ENCODE measurements at places on chromosomes 4 and X.
A peak's percentile ranks its signal among the peaks of the same experiment; 100 is the strongest.

DNA sequence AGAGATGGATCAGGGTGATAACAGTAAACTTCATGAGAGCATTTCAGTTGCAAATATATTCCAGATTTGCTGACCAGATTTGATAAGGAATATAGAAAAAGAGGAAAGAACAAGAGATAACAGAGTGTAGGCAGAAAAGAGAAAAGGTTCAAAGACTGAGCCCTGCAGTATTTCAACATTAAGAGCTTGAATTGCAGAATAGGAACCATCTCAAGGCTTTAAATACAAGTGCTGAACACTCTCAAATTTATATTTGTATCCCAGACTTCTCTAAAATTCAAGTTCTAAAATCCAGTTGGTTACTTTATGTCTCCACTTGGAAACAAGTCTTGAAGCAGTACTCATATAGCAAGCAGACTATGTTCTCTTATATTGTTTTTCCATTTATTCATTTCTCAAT lies 9.7 kb upstream of the MYOZ2 start:
- no peak for DNase-seq

GRCh38 chrX:31508338-31508737 lies 436.5 kb upstream of the FTHL17 start:
- DNase-seq = no peak

DNA sequence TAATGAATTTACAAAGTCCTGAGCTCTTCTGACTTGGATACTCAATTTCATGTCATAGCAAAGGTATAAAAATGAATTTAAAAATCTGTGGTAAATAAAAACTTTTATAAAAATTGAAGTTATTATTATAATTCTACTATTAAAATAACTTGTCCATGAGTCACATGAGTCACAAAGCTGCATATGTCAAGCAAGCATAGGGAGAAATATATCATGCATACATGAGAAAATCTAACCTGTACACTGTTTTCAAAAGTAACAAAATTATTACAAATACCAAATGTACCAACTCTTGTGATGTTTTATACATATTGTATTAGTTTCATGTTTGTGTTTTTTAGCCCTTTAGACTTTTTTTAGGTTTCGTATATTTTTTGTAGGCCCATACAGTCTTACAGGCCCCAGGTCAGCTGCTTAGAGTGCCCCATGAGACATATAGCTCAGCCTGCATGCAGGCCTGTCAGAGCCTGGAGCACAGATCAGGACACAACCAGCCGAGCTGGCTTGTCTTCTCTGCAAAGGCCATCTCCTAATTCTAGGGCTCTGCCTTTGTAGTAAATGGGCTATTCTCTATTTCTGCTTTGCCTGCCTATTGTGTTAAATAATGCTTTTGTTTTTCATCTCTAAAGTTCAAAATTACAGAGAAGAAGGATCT lies 818.7 kb upstream of the TENM3 start:
- DNase-seq = no peak

DNA sequence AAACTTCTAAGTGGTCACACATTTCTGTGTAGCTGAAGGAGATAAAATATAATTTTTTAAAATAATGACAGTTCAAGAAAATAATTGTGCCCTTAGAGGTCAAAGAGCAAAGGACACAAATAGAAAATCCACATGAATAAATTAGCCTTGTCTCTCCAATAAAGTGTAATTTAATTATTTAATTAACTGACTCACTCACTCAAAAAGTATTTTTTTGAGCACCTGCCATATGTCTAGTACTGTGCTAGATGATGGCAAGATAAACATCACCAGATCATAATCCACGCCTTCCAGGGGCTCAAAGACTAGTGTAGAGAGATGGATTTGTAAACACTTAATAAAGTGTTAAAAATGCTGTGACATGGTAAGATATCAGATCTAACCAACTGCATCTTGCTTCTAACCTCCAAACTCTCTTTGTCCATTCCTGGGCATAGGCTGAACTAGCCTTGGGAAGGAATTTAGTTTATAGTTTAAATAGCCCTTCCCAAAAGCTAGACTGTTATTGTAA lies 112.5 kb downstream of the SCLT1 start:
- no peak for DNase-seq

DNA sequence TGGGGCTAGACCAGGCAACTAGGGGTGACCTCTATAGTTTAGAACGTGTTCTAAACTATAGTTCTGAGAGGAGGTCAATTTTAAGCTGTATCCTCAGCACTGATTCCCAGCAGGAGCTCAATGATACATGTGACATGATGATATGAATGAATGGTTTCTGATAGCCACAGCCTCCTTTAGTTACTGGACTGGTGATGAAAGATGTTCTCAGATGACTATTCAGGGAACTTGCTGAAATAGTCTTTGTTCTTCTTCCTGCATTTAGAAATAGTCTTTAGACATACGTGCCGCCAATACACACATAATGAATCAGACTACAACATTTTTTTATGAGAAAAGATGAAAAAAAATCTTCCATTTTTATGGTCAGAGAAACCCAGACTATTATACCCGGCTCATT lies 116.3 kb upstream of the TMEM150C start:
- no peak for DNase-seq

DNA sequence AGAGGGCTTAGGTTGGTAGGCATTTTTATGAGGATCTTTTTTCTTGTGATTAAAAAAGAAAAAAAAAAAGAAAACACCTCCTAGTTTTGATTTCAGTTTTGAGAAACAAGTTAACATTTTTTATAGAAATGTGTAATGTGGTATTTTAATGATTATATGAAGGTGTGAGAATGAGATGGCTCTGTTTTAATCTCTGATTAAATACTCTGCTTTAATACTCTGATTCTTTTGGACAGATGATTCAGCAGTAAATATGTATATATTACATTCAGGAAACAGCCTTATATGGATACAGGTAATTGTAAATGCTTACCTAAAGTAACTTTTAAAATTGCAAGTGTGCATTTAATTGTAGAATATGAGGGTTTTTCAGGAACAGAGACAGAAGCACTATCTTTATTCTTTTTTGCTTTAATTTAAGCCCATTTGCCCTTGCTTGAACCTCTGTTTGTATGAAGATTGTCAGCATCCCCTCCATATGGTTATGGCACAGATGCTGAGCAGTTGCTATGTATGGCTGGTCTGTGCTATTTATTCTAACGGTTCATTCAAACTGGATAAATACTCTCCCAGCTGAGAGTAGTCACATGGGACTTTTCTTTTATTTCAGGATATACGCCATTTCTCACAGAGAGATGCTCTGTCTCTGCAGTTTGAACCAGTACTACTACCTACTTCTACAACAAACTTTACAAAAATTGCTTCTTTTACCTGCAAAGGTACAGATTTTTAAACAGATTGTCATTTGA lies 101.0 kb upstream of the TLR2 start:
- DNase-seq = no peak

GRCh38 chr4:24816797-24817196 lies 21.4 kb downstream of the SOD3 start:
- no peak for DNase-seq

DNA sequence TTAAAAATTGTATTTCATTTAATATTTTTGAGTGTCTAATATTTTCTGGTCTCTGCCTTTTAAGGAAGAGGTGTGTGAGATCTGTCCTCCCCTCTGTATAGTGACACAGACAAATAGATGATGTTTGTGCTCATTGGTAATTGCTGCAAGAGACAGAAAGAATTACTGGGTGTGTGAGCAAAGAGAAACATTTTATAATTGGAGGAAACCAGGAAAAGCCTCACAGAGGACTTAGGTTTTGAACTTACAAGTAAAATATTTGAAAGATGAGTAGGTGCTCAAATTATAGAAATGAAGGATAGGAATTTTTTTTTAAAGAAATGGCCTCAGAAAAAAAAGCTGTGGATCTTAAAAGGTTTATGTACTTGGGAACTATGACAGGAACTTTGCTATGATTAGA lies 149.8 kb downstream of the SPCS3 start:
- no peak for DNase-seq

GRCh38 chrX:139554991-139555675 lies 24.6 kb downstream of the F9 start:
- DNase-seq = no peak

- no peak for DNase-seq
Measured at GRCh38 chr4:138300616-138301015, 58.5 kb upstream of the SLC7A11 start.

GRCh38 chrX:69045616-69046345 lies 119.5 kb downstream of the PJA1 start:
- DNase-seq = no peak

DNA sequence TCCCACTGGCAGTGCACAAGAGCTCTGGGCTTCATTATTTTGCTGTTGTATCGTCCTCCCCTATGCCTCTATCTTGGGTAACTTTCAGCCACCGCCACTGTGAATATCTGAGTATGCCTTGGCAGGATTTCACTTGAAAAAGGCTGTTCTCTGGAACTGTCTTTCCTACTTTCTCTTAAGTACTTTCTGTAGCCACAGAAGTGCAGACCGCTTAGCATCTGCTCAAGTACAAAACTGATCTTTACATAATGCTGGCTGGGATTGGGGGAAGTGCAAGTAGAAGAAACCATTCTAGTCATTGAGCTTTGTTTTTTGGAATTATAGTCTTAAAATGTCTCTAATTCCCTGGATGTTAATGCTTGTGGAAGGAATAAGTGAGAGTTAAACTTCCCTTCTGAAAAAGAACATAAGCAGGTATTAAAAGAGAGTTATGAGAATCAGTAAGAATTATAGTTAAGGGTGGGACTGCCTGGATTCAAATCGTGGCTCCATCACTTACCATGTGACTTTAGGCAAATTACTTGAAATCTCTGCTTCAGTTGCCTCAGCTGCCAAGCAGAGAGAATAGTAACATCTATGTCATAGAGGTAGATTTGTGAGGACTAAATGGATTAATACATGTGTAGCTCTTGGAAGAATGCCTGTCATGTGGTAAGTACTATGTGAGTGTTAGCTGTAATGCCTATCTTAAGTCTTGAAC lies 77.5 kb downstream of the MID1IP1 start:
- DNase-seq = no peak

- no peak for DNase-seq
Measured at GRCh38 chr4:165505958-165506837, 127.4 kb downstream of the CPE start.

GRCh38 chr4:2217726-2218125 lies 24.2 kb downstream of the HAUS3 start:
- no peak for DNase-seq

DNA sequence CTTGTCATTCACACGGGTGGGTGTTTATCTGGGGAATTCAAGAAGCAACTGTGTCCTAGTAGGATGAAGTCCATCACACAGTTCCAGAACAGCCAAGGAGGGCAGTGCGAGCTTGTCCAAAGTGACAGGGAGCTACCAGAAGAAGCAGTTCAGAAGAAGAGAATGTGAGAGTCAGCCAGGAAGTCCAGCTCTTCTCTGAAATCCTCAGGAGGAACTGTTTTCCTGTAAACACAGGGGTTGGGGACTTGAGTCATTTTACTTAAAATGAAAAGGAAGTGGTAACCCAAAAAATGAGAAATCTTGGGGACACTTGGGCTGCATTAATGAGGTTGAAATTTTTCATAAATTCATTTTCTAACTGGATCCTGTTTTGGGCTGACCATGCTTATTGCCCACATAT lies 8.2 kb upstream of the TLR10 start:
- no peak for DNase-seq

DNA sequence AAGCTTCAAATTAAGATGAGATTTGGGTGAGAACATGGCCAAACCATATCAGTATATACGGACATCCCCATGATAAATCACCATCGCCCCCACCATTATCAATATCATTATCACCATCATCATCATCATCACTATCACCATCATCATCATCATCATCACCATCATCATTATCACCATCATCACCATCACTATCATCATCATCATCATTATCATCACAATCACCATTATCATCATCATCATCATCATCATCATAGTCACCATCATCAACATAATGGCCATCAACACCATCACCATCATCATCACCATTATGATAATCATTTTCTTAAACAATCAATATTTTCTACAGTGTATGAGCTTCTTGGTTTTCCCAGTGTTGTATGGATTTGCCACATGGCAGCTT lies 360.9 kb downstream of the NLGN4X start:
- DNase-seq = no peak

DNA sequence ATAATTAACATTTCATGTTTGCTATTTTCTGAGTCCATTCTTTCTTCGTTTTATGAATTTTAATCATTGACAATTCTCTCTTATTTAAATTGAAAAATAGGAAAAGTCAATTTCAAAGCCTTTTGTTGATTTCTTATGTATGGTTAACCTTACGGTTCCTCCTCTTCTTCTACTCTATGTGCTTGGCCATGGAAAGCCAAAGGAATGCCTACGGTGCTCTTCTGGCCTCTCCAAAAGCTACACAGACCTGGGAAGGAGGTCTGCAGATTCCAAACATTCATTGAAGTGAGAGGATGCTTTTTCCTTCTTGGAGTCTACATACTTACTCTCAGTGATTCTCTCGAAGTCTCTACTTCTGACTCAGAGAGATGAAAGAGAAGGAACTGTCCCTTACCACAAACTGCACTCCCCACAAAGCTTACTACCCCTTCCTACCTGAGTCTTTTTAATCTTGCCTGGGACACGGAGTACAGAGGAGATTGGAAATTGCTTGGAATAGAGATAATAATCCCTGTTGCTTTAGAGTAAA lies 863.1 kb upstream of the FTHL17 start:
- DNase-seq = no peak

DNA sequence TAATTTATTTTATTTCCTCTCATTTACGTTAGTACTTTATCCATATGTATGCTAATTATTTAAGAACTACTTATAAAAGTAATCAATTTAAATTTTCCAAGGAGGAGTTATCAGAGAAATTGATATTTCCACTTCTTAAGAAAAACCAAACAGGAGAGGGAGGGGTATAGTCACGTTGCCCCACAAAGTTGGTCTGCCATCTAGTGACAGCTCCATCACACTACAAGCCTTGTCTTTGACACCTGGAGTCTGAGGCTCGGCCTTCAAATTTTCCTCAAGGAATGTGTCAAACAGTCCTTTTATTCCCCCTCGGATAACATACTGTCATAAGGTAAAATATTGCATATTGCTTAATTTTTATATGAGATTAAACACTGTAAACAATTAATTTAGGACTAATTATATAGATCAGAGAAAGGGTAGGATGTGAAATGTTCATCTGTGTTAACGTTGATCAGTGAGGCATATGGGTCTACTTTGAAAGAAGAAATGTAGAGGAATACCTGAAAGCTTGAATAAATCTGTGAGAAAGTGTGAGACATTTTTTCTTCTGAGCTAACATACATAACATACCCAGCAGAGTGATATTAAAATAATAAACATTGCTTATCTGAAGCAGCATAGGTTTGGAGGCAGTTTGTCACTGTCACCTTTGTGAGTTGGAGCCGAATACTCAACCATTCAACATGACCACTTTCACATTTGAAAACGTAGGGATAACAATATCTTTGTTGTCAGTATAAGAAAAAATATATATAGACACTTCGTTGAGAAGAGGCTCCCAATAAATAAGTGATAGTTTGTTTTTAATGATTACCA lies 114.4 kb downstream of the GLRA3 start:
- DNase-seq = peak; percentile 53

- DNase-seq = no peak
Measured at GRCh38 chrX:3379111-3379510, 32.7 kb upstream of the MXRA5 start.
